ENCODE measurements at places on chromosomes 2 and 18. TPM values are rescaled to one million over a fixed set of nuclear protein-coding genes. Genes with fewer than 3 reads are reported as not detected.

The CENPA gene
- 0.35 TPM for total RNA-seq

The RESP18 gene
- not detected for total RNA-seq

The ICA1L gene
- 8.9 TPM for total RNA-seq

The GCG gene
- total RNA-seq = not detected

The FOXI3 gene
- total RNA-seq = not detected

The CCDC150 gene
- 0.79 TPM for total RNA-seq

The C2orf15 gene
- total RNA-seq = not detected

The PAIP2B gene
- total RNA-seq = 21.3 TPM

The NLRC4 gene
- 0.15 TPM for total RNA-seq

The COL4A4 gene
- total RNA-seq = 3.8 TPM

The GALR1 gene
- total RNA-seq = 0.04 TPM

The LRRTM1 gene
- 0.31 TPM for total RNA-seq

The RTP5 gene
- not detected for total RNA-seq

The DPYSL5 gene
- total RNA-seq = not detected

The IL1B gene
- 1.0 TPM for total RNA-seq

The PASK gene
- 0.98 TPM for total RNA-seq

The ACAA2 gene
- 149 TPM for total RNA-seq

The NYAP2 gene
- total RNA-seq = not detected

The DHRS9 gene
- total RNA-seq = 135 TPM

The NMS gene
- not detected for total RNA-seq

The PRADC1 gene
- 49.5 TPM for total RNA-seq

The HOXD13 gene
- total RNA-seq = not detected

The LDLRAD4 gene
- 41.2 TPM for total RNA-seq

The TNS1 gene
- 393 TPM for total RNA-seq

The POTEI gene
- total RNA-seq = not detected

The CHRNG gene
- total RNA-seq = not detected

The TRIM54 gene
- 136 TPM for total RNA-seq

The USP40 gene
- 12.5 TPM for total RNA-seq

The LRRC30 gene
- not detected for total RNA-seq

The CPLX4 gene
- total RNA-seq = not detected

The COPS9 gene
- 243 TPM for total RNA-seq

The AGXT gene
- not detected for total RNA-seq

The STAT4 gene
- 15.2 TPM for total RNA-seq

The CFAP65 gene
- not detected for total RNA-seq

The SEPTIN10 gene
- 61.7 TPM for total RNA-seq

The PSMA8 gene
- not detected for total RNA-seq

The PRKAG3 gene
- 0.19 TPM for total RNA-seq

The EGR4 gene
- total RNA-seq = not detected

The ANTXR1 gene
- 27.3 TPM for total RNA-seq

The CTNNA2 gene
- total RNA-seq = not detected

The FSHR gene
- 1.1 TPM for total RNA-seq

The HMSD gene
- total RNA-seq = 0.48 TPM

The TUBA3E gene
- total RNA-seq = 9.5 TPM

The PXDN gene
- total RNA-seq = 25.4 TPM

All from right atrium auricular region (tissue), 2 donors.